ENCODE measurements at places on chromosomes 12 and 14.

DNA sequence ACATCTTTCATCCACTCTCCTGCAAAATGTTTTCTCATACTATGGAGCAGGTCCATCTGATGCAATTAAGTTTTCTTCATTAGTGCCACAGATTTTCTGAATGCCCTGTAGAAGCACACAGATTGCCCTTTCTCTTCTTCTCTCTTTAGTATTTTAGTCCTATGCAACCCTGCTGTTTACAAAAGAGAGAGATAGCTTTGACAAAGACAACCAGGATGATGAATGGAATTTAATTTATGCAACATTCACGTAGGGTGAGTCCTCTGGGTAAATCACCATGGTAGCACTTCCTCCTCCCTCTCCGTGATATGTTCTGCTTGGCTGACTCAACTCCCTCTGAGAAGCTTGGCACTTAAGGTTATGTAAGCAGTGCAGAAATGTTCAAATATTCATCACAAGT lies 400.9 kb upstream of the PDE3A start:
- DNase-seq = peak; percentile 19

- DNase-seq = no peak
These were observed 8.7 kb upstream of the EML1 start for GRCh38 chr14:99784508-99784907.

GRCh38 chr12:131642771-131643170 lies 68.1 kb upstream of the SFSWAP start:
- no peak for DNase-seq

DNA sequence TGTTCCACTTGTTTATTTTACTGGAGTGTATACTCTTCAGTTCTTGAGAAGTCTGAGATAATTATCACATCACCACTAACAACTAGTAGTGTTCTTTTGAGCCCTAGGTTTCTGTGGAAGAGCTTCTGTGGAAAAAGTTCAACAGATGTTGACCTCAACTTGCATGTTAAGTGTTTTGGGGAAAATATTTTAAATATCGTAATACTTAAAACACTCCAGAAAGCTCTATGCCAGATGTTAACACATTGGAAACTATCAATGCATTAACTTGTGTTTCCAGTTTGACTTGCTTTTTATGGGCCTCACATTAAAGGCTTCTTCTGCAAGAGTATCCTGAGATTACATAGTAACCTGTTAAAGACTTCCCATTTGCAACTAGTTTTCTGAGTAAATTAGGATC lies 173.1 kb downstream of the DUSP6 start:
- DNase-seq = no peak

DNA sequence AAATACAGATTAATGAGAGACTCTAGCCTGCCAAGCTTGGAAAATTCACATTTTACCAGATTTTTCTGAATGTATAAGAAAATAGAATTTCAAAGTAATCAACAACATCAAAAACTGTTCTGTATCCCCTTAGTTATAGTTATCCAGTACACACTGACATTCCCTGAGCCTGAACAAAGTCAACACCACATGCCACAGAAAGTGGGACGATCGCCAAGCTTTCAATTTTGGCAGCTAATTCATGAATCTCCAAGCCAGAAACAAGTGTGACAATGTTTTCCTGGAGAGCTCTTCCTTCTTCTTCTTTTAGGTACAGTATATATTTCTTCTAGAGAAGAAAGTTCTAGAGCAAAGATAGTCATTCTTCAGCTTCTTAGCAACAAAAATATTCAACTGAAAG lies 290.2 kb downstream of the PRKD1 start:
- no peak for DNase-seq

DNA sequence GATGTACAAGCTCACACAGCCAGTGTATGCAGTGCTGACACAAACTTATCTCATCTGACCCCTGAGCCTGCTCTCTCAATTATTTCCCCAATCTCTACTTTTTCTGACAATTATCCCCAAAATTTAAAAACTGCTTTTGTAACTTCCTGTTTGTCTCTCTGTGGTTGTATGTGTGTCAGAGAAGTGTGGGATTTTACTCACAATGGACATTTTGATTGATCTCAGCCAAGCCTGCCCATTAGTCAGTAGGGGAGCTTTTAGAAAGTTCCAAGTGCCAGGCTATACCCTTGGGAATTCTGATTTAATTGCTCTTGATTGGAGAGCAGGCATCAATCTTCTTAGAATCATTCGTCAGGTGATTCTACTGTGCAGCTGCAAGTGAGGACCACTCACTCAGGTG lies 64.9 kb upstream of the LMNTD1 start:
- DNase-seq = no peak

DNA sequence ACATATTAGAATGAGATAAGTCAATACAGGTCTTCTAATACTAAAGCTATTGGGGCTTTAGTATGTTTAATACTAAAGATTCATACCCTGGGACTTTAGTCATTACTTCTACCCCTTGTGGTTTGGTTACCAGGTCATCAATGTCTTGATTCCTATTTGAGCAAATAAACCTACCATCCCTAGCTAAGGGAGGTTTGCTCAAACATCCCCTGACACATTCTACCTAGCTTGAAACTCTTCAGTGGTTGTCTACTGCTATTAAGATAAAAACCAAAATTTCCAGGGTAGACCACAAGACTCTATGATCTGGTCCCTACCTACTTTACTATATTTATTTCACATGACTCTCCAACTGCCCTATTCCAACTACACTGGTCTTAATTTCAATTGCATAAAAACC lies 7.3 kb upstream of the C2CD5 start:
- no peak for DNase-seq

GRCh38 chr12:127667131-127667685 lies 599.8 kb upstream of the TMEM132C start:
- DNase-seq = no peak

DNA sequence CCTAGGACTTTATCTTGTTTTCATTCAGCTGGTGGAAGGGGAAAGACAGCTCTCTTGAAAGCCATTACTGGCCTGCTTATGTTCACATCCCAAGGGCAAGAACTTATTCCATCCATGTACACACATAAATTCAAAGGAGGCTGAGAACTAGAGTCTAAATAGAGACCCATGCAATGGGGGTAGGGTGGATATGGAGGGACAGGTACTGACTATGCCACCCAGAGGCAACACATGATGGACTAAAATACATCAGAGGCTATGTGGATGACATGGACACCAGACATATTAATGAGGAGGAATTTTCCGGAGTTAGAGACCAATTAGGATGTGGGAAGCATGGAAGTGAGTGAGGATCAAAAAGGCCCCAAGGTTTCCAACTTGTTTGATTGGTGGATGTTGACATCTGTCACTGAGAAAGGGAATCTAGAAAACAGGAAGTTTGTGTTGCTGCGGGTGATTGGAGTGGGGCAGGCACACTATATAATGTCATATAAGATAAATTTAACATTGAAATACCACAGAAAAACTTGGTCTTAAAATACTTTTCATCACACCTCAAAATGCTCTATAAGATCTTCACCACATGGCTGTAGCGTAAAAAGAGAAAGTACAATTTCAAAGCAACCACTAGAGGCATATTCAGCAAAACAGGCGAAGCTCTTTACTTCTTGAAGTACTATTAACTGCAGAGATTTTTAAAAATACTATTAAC lies 130.4 kb downstream of the GRIP1 start:
- DNase-seq = no peak

DNA sequence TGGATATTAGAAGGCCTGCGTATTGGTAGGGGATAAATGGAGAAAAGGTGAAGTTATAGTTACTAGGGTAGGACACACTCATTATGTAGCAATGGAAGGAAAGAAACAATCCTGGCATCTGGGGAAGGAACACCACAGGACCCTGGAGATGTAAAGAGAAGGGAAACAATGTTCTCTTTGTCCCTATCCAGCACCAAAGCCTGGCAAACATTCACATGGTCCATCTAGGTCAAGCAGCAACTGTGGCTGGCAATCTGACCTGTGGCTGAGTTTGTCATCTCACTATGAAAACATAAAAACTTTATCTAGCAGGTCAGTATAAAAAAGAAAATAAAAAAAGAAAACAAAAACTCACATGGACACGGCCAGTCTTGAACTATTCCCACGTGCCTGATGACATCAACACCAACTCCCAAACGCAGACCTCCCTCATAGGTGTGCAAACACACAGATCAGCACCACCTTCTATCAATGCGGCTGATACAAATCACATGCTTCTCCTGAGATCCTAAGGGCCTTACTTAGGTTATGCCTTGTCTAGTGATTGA lies 2.6 kb downstream of the POMT2 start:
- DNase-seq = no peak

DNA sequence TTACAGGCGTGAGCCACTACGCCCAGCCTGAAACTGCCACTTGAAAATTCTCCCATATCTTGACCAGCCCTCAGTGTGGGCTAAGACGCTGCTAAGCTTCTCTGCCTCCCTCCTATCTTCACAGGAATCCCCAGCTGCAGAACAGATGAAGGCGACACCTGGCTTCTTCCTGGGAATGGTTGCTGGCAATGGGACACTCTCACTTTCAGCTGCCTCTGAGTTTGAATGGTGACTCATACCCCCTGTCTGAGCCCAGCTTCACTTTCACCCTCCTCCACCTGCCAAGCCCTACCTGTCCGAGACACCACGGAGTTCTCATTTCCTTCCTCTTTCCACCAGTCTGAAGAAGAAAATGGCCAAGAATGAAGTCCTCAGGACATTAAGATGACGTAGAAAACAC lies 18.3 kb upstream of the VASH1 start:
- no peak for DNase-seq

- no peak for DNase-seq
These were observed 1393.3 kb upstream of the TMEM132C start for GRCh38 chr12:126873701-126874100.

DNA sequence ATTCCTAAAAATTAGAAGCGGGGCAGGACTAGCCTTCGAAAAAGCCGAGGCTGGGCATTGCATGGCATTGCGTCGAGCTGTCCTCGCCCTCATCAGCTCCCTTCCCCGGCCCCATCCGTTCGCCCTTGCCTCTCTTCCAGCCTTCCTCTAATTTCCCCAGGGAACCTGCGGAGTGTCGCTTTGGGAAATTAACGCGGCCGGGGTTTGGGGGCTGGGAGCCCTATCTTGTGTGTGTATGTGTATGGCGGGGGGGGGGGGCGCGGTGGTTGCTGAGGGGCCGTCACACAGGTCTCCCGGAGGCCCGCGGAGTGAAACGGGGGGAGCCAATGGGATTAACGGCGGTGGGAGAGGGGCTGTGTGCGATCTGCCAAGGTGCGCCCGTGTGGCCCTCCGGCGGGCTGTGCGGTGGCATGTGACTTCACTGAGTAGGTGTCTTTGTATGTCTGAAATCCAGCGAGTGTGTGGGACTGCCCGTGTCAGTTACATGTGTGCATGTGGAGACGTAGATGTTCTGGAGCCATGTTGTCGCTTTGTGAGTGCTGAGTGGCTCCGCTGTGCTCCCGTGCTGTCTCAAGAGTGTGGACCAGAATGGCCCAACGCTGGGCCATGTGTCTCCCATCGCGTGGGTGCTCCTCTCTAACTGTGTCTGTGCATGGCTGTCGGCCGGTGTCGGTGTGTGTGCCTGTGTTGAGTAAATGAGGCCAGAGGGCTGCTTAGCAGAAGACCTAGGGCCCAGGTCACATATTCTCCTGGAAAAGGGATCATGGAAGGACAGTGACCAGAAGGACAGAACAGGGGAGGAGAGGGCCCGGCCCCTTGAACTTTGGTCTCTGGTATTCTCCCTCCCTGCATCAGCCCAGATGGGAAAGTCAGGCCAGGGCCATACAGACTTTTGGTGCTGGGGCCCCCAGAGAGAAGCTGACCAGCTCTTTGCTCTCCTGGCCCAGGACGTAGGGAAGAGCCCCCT lies 1.5 kb downstream of the PTMS start:
- no peak for DNase-seq

GRCh38 chr12:20018406-20018805 lies 349.9 kb upstream of the PDE3A start:
- DNase-seq = no peak

- no peak for DNase-seq
These were observed 31.2 kb downstream of the CCDC59 start for GRCh38 chr12:82326905-82327503.

DNA sequence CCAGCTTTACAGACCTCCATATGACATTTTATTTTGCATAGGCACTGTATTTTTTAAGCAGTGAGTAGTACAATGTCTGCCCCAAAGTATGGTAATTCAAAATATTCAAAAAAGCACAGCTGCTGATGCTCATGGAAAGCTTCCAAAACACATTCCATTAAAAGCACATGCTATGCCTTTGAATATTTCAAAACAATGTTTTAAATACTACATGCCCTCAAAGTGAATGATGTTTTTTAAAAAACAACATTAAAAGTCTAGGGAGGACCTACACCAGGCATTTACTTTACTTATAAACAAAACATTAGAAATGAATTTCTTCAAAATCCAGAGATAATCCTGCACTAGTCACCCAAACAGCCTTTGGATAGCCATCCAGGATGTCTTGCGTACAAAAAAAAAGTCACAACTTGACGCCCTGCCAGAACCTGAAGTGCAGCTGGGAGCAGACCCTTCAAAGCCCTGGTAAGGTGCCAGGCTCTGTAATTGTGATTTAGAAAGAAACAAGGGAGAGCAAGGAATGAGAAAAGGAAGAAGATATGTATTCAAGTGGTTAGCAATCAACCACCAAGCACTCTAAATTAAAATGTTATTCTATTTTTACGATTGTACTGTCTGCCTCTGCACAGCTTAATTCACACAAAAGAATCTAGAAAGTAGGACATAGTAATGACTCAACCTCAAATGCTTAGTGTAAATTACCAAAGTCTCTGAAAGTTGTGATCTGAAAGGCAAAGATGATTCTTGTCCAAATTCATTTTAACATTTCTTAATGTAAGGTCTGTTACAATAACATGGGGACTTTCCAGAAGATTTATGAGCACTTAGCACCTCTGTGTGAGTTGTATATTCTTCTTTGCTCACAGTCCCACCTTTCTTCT lies 31.9 kb downstream of the CEP83 start:
- peak; percentile 43 for DNase-seq

- no peak for DNase-seq
These were observed 17.1 kb upstream of the SAMD4A start for GRCh38 chr14:54549862-54550261.

- DNase-seq = no peak
These were observed 594 bp downstream of the ZCCHC8 start for GRCh38 chr12:122499991-122500684.

DNA sequence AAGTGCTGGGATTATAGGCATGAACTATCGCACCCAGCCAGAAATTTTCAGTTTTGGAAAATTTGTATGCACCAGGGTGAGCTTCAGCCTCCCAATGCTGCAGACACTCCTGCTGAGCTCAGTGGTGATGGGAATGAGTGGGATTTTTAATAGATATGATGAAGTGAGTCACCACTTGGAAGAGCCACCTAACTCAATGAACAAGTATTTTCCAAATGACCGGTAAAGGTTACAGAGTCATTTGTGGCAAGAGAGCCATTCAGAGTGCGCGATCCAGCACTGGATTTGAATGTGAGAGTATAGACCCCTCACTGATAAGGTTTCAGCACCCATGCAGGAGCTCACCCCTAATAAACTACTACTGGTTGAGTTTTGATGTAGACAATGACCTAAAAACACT lies 100.7 kb downstream of the PPP2R5C start:
- DNase-seq = no peak

DNA sequence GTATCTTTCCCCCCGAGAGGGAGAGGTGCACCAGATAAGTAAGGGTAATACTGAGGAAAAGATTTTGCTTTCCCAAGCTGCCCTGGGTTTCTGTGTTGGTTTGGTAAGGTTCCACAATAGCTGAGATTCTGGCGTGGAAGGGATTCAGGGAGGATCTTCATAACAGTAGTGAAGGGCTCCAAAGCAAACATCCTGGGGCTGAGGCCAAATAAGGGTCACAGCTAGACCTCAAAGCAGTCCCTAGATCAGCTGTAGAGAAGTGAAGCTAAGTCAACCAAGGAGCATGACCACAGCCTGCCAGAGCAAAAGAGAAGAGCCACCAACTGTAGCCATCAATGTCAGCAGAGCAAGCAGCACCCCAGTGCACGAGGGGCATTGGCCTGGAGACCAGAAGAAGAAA lies 73.2 kb upstream of the SLC35F4 start:
- DNase-seq = no peak
